ENCODE measurements at places on chromosomes 3 and 15. TPM values are rescaled to one million over a fixed set of nuclear protein-coding genes. Genes with fewer than 3 reads are reported as not detected.

MOBP gene
- total RNA-seq: 0.92 TPM

NLGN1 gene
- total RNA-seq: 3.4 TPM

GOLGA8J gene
- not detected for total RNA-seq

MORC1 gene
- total RNA-seq: not detected

EFCAB12 gene
- 0.36 TPM for total RNA-seq

WNT7A gene
- total RNA-seq: not detected

NUSAP1 gene
- total RNA-seq: 194 TPM

SLC7A14 gene
- total RNA-seq: 0.29 TPM

ALDH1A3 gene
- total RNA-seq: 6.5 TPM

A4GNT gene
- not detected for total RNA-seq

ZNF860 gene
- total RNA-seq: 0.59 TPM

CLDN11 gene
- total RNA-seq: 37.5 TPM

ZPLD1 gene
- total RNA-seq: not detected

UROC1 gene
- not detected for total RNA-seq

GOLGA8K gene
- not detected for total RNA-seq

SENP5 gene
- 44.3 TPM for total RNA-seq

C3orf22 gene
- total RNA-seq: not detected

MRAS gene
- total RNA-seq: 16.1 TPM

CMTM8 gene
- total RNA-seq: 11.6 TPM

MGLL gene
- total RNA-seq: not detected

NOX5 gene
- total RNA-seq: not detected

CHRD gene
- total RNA-seq: 5.2 TPM

ZNF80 gene
- total RNA-seq: not detected

KPNA1 gene
- total RNA-seq: 99.9 TPM

CRELD1 gene
- 38.6 TPM for total RNA-seq

TMEM207 gene
- total RNA-seq: not detected

CYP1A2 gene
- not detected for total RNA-seq

TM4SF18 gene
- total RNA-seq: not detected

OR5K2 gene
- not detected for total RNA-seq

GPR15 gene
- not detected for total RNA-seq

P2RY1 gene
- total RNA-seq: 7.6 TPM

Data from endodermal cell (in vitro differentiated cells).